ENCODE measurements at places on chromosomes 7 and 10.

- no peak for DNase-seq
These were observed 3.1 kb upstream of the ST7 start for GRCh38 chr7:116949941-116950801.

- no peak for DNase-seq
These were observed 647.2 kb downstream of the GRM8 start for GRCh38 chr7:126605553-126605952.

DNA sequence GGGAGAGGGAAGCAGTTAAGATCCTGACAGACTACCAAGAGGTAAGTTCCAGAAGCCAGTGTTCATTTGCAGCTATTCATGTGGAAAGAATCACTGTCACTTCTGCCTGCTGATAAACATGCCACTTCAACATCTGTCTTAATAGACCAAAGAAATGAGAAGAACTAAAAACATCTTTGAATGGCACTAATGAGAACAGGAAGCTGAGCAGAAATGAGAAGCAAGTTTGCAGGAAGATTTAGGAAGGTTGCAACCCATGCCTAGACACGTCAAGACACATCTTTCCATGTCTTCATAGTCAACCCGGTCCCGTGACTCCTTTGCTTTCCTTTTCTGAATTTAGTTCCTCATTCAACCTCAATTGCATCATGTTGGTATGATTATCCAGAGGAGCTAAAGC, 180.0 kb downstream of the PDE1C start:
- peak; percentile 22 for DNase-seq

DNA sequence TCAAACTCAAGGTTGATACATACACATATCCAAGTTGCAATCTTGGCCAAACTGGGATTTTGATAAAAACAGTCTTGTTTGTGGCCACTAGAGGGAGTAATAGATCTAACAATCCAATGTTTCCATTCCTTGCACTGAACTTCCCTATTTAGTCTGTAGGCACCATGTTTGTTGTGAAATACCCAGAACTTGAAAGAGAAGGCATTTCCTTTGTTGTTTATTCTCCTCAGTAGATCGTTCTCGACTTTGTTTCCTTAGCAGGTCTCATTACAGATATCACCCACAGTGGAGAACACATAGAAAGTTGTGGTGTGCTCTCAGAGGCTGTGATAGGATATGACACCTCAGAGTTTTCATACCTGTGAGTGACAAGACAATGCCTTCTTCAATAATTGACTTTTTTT, 70.3 kb upstream of the MXI1 start:
- DNase-seq = peak; percentile 77
